ENCODE measurements at places on chromosomes 1 and 21. TPM values are rescaled to one million over a fixed set of nuclear protein-coding genes. Genes with fewer than 3 reads are reported as not detected.

PLA2G2D gene
- not detected for total RNA-seq

KRTAP19-3 gene
- not detected for total RNA-seq

SYCP1 gene
- total RNA-seq, result not detected

EPHB2 gene
- total RNA-seq, result 71.1 TPM

ST6GALNAC3 gene
- total RNA-seq, result 12.4 TPM

NRAS gene
- total RNA-seq, result 73.7 TPM

DMBX1 gene
- total RNA-seq, result not detected

RGSL1 gene
- total RNA-seq, result not detected

SPRR2E gene
- not detected for total RNA-seq

AHCTF1 gene
- total RNA-seq, result 18.8 TPM

OR2T35 gene
- total RNA-seq, result not detected

PDPN gene
- total RNA-seq, result 4.2 TPM

SNX7 gene
- 35.6 TPM for total RNA-seq

IL6R gene
- 13.9 TPM for total RNA-seq

DCST2 gene
- 0.12 TPM for total RNA-seq

TCHHL1 gene
- not detected for total RNA-seq

TFF3 gene
- total RNA-seq, result 5.4 TPM

OR2G6 gene
- total RNA-seq, result not detected

ERICH3 gene
- not detected for total RNA-seq

HMCN1 gene
- 9.2 TPM for total RNA-seq

APOBEC4 gene
- total RNA-seq, result not detected

CACNA1E gene
- not detected for total RNA-seq

PRRX1 gene
- 0.93 TPM for total RNA-seq

S100A7 gene
- not detected for total RNA-seq

BLACAT1 gene
- total RNA-seq, result not detected

OR2L2 gene
- total RNA-seq, result not detected

HSPA6 gene
- total RNA-seq, result 0.06 TPM

MIXL1 gene
- total RNA-seq, result 0.10 TPM

FBLIM1 gene
- 231 TPM for total RNA-seq

S100A12 gene
- not detected for total RNA-seq

ABCG1 gene
- total RNA-seq, result 66.0 TPM

FMO4 gene
- total RNA-seq, result 2.1 TPM

RORC gene
- not detected for total RNA-seq

CR2 gene
- total RNA-seq, result not detected

PRDM2 gene
- total RNA-seq, result 25.7 TPM

FAM163A gene
- 1.5 TPM for total RNA-seq

FNDC10 gene
- total RNA-seq, result 9.9 TPM

DNM3 gene
- total RNA-seq, result 3.4 TPM

S100A1 gene
- not detected for total RNA-seq

STUM gene
- total RNA-seq, result 0.35 TPM

TDRD5 gene
- total RNA-seq, result not detected

GNG4 gene
- total RNA-seq, result not detected

PTGFR gene
- 0.35 TPM for total RNA-seq

F3 gene
- total RNA-seq, result 35.4 TPM

UMODL1 gene
- total RNA-seq, result not detected

PGBD5 gene
- total RNA-seq, result 0.12 TPM

CXADR gene
- total RNA-seq, result 10.7 TPM

ATAD3C gene
- not detected for total RNA-seq

ANKRD34A gene
- 0.35 TPM for total RNA-seq
